ENCODE measurements at places on chromosomes 11 and 22. TPM values are rescaled to one million over a fixed set of nuclear protein-coding genes. Genes with fewer than 3 reads are reported as not detected.

- H3K4me1 ChIP-seq, result peaks cover 28% of the 10 kb centered on the region
- peak overlapping the region; percentile 50 for H3K27ac ChIP-seq
- H3K36me3 ChIP-seq, result no peaks in the 10 kb centered on the region
- no peaks in the 10 kb centered on the region for H3K27me3 ChIP-seq
Measured at GRCh38 chr11:120400564-120401364, 64.6 kb downstream of the ARHGEF12 start.

DNA sequence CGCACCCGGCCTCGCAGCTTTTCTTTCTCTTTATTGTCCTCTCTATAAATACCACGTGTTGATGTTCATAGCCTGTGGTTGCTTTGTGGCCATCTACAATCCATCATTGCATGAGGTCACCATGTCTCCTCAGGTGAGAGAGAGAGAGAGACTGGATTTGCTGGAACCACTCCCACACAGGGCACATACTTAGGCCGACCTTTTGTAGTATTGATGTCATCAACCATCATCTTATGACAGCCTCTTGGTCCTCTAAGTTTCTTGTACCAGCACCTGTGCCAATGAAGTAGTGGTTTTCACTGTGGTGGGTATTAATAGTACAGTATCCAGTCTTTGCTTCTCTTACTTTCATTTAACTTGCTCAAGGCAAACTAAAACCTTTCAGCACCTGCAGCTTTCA is 22.8 kb upstream of the P2RY6 start:
- H3K36me3 ChIP-seq, result no peaks in the 10 kb centered on the region
- no peak overlapping the region for H3K4me3 ChIP-seq
- no peaks in the 10 kb centered on the region for H3K27me3 ChIP-seq
- H3K4me1 ChIP-seq, result no peaks in the 10 kb centered on the region
- DNase-seq, result no peak

- H3K36me3 ChIP-seq, result no peaks in the 10 kb centered on the region
- DNase-seq, result no peak
- H3K27ac ChIP-seq, result no peak overlapping the region
- H3K4me3 ChIP-seq, result no peak overlapping the region
Measured at GRCh38 chr11:16933756-16934603, 80.2 kb downstream of the PLEKHA7 start.

DNA sequence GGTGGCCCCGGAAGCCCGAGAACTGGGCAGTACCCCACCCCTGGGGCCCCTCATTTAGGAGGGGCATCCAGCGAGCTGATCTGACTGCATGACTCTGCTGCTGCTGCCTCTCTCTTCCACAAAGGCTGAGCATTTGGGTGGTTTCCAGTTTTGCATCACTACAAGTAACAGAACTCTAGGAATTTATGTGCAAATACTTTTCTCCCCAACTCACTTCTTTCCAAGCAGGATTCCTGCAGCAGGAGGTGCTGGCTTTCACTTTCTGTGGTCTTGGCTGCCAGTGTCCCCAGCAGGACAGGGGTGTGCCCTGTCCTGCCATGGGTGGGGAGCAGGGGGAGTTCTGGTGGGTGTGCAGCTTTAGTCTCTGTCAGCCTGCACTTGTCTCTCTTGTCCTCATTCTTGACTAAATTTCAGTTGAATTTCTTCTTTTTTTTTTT is 21.2 kb downstream of the UPB1 start:
- no peaks in the 10 kb centered on the region for H3K36me3 ChIP-seq
- H3K4me3 ChIP-seq, result no peak overlapping the region
- H3K27me3 ChIP-seq, result no peaks in the 10 kb centered on the region
- peak overlapping the region; percentile 26 for H3K27ac ChIP-seq
- peaks cover 11% of the 10 kb centered on the region for H3K4me1 ChIP-seq

DNA sequence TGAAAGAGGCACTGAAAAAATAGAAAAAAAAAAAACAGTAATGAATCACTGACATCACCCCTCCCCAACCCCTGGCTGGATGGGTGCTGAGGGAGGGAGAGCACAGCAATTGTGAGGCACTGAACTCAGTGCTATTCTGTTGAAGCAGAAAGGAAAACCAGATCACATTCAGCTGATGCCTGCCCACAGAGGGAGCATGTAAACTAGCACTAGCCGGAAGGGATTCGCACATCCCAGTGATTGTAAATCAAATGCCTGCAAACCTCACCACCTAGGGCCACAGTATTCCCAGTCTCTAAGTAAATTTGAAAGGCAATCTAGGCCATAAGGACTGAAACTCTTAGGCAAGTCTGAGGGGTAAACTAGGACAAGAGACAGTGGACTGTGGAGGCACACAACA is 772.0 kb upstream of the CCDC179 start:
- DNase-seq, result no peak
- H3K4me3 ChIP-seq, result no peak overlapping the region
- H3K27ac ChIP-seq, result no peak overlapping the region
- no peaks in the 10 kb centered on the region for H3K27me3 ChIP-seq

- H3K4me1 ChIP-seq, result peaks cover 36% of the 10 kb centered on the region
- no peaks in the 10 kb centered on the region for H3K27me3 ChIP-seq
- DNase-seq, result no peak
Measured at GRCh38 chr11:27387362-27387761, 24.3 kb upstream of the CCDC34 start.

- no peaks in the 10 kb centered on the region for H3K27me3 ChIP-seq
- peaks cover 4% of the 10 kb centered on the region for H3K4me1 ChIP-seq
- no peak for DNase-seq
- H3K27ac ChIP-seq, result no peak overlapping the region
Measured at GRCh38 chr11:118670063-118670462, 9.4 kb downstream of the TREH start.

DNA sequence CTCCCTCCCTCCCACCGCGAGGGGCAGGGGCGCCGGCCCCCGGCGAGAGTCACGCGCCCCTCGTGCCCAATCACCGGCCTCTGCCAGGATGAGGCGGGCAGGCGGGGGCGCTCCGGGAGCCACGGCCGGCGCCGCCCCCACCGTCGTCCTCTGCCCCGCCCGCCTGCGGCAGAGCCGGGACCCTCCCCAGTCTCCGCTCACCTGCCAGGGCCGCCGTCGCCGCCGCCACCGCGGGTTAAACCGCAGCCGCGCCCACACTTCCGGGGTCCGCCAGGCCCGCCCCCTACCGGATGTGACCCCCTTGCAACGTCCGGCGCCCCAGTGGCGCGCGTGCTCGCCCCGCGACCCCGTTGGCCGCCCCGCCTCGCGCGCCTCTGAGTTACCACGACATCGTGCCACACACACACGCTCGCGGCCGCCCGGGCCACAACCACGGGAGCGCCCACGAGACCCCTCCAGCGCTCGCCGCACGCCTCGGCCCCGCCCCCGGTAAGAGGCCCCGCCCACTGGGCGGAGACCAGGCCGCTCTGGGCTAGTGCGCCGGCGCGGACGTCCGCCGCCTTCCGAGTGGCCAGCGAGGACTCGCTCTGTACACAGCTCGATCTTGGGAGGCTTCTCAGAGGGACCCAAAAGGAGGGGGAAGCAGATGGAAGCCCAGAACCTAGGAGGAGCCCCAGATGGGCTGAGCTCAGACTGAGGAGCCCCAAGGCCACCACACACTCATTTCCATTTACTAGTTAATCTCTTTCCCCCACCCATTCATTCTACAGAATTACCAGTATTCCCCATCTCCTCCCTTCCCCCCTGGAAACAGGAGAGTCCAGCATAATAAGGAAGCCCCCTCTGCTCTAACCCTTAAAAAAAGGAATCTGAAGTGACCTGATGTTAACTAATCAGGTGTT is at the start of gene VPS37C:
VPS37C (minus strand) TSS at position 237 of the 902 bp plus-strand sequence. CDS start 22,597 bp downstream, outside the sequence.
- peak; percentile 98 for DNase-seq
- peak within 1 kb of the TSS; percentile 85 for H3K27ac ChIP-seq
- H3K36me3 ChIP-seq, result no peaks in the 10 kb centered on the region
- H3K4me1 ChIP-seq, result no peaks in the 10 kb centered on the region

DNA sequence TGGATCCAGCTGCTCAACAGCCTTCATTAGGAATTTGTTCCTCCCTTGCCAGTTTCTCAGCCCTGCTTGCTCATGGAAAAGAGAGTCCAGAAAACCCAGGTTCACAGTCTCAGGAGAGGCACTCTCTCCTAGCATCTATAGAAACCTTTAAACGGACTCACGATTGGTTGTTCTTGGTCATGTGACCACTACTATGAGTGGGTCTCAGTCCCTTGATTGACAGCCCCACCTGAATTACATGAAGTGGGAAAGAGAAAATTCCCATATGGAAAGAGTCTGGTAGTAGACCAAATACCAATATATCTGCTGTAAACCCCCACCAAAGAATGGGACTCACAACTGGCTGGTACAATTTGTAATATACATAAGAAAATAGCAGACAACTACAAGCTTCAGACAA is 54.4 kb downstream of the COMMD9 start:
- no peak for DNase-seq
- H3K36me3 ChIP-seq, result no peaks in the 10 kb centered on the region
- H3K27me3 ChIP-seq, result no peaks in the 10 kb centered on the region
- peaks cover 7% of the 10 kb centered on the region for H3K4me1 ChIP-seq
- H3K4me3 ChIP-seq, result no peak overlapping the region

DNA sequence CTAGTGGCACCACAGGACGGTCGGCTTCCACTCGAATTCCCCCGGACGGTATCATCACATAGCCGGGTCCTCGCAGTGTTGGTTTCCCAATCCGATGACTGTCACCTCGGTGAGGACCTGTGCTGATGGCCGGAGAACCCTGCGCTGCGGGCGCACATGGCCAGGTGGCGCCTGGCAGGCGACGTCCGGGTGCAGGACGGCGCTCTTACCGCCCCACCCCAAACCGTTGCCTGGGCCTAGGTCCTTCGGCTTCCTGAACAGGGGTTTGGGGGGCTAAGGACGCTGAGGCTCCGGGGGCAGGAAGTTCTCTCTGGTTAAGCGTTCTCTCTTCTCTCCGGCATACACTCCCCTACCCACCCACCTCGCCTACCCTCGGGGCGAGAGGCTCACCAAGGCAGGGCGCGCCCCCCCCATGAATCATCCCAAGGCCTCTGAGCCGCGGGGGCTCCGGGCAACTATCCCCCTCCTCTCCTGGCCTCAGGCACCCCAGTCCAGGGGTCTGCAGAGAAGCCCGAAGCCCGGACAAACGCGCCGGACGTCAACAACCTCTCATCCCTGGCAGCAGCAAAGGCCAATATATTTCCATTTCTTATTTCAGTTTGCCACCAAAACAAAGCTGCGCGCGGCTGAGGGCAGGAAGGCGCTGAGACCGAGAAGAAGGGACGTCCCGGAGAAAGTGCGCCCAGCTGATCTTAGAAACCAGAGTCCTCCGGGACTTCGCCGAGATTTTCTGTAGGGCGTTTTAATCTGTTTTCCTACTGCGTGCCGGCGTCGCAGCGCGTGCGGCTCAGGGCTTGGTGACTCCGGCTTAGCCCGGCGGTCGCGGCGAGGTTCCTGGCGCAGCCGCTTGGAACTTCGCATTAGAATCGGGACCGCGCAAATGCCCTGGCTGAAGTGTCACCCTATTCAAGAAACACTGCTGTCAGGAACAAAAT is 5.6 kb downstream of the ALX4 start:
- H3K4me3 ChIP-seq, result 0 out of 2 replicates have a peak overlapping the region, but pooled peaks have one; percentile 59
- H3K36me3 ChIP-seq, result no peaks in the 10 kb centered on the region
- no peak overlapping the region for H3K27ac ChIP-seq

DNA sequence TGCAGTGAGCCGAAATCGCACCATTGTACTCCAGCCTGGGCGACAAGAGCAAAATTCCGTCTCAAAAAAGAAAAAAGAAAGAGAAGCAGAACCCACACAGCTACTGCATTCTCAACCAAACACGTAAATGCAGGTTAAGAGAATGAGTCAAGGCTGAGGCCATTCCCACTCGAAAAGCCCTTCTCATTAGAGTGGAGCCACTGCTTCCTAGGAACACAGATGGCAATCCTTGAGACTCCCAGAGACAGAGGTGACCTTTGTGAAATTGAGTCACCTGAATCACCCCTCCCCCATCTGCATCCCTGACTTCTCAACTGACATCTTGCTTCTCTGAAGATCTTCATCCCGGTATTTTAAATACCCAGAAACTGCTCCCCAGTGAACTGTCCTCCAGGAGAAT is 8.2 kb downstream of the PACSIN2 start:
- H3K27me3 ChIP-seq, result no peaks in the 10 kb centered on the region
- H3K27ac ChIP-seq, result no peak overlapping the region
- DNase-seq, result no peak
- peaks cover 23% of the 10 kb centered on the region for H3K4me1 ChIP-seq

DNA sequence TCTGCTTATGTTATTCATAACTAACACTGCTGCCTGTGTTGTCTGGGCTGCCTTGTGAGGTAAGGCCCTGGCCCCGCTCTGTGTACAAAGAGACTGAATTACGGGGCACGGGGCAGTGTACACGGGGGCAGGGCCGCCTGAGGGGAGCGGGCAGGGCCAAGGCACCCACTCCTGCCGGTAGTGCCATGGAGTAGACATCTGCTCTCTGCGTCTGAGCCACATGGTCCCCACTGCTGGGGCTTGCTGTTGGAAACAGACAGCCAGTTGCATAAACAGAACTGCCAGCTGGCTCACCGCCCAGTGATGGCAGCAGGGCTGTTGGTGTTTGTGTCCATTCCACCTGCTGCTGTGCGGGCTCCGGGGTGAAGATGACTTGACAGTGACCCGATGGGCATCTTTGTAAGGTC is 19.8 kb downstream of the FAM118A start:
- peak overlapping the region; percentile 95 for H3K27ac ChIP-seq
- H3K4me3 ChIP-seq, result no peak overlapping the region
- H3K36me3 ChIP-seq, result peaks cover 24% of the 10 kb centered on the region
- H3K27me3 ChIP-seq, result no peaks in the 10 kb centered on the region
- H3K4me1 ChIP-seq, result peaks cover 34% of the 10 kb centered on the region
- peak; percentile 94 for DNase-seq

GRCh38 chr11:76166314-76166713 is 40.0 kb downstream of the WNT11 start:
- no peak overlapping the region for H3K4me3 ChIP-seq
- H3K36me3 ChIP-seq, result no peaks in the 10 kb centered on the region
- peaks cover 24% of the 10 kb centered on the region for H3K4me1 ChIP-seq

GRCh38 chr11:568306-569157 is 7.7 kb upstream of the PHRF1 start:
- DNase-seq, result peak; percentile 98
- H3K4me1 ChIP-seq, result peaks cover 6% of the 10 kb centered on the region
- no peaks in the 10 kb centered on the region for H3K27me3 ChIP-seq

Gene FAM181B
- polyA plus RNA-seq, result 0.06 TPM

Gene TBX1
- polyA plus RNA-seq, result not detected

Gene NARS2
- 11.3 TPM for polyA plus RNA-seq

Gene OTOG
- not detected for polyA plus RNA-seq

Gene DLG2
- polyA plus RNA-seq, result 0.21 TPM
